ENCODE measurements at places on chromosomes 7 and 10.

- no peak for DNase-seq
These were observed 34.6 kb upstream of the HECW1 start for GRCh38 chr7:43077732-43078391.

- no peak for DNase-seq
These were observed 318.0 kb downstream of the PAXIP1 start for GRCh38 chr7:154684666-154685563.

- peak; percentile 43 for DNase-seq
These were observed 102.0 kb downstream of the STRA8 start for GRCh38 chr7:135335628-135336139.

DNA sequence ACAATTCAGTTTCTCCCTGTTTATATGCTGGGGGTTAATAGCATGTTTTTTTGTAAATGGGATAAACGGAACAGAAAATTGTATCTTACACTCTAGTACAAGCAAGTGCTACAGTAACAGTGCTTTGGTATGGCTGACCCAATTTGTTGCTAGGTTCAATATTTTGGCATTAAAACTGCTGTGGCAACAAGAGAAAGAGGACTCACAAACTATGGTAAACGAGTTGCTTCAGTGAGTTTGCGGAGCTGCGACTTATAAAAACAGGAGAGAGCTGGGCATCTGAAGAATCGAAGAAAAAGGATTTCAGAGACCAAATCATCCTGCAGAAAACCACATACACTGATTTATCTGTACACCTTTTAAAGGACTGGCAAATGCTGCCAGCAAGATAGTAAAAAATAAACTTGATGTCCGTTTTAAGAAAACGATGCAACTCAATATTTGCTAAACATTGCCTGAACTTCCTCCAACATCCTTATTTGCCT is 2.2 kb downstream of the GLUD1 start:
- DNase-seq = no peak

- no peak for DNase-seq
These were observed 2.8 kb downstream of the COPS6 start for GRCh38 chr7:100091411-100092181.
